ENCODE measurements at places on chromosomes 5 and 9. TPM values are rescaled to one million over a fixed set of nuclear protein-coding genes. Genes with fewer than 3 reads are reported as not detected.

DNA sequence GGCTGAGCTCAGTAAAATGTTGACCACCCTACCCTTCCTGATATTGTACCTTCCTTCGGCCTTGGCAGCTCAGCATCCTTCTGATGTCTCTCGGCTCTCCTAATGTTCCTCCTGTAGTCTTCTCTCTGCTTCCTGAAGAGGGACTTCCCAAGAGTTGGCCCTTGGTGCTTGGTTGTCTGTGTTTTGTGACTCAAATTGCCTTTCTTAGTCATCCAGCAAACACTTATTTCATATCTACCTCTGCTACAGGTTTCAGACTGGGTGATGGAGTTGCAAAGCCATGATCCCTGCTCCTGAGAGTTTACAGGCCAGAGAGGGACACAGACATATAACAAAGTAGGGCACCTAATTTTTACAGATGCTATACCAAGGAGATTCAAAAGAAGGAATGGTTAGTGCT lies 70.1 kb downstream of the SV2C start:
- no peak for DNase-seq

GRCh38 chr5:81066102-81066501 lies 105.9 kb downstream of the RASGRF2 start:
- DNase-seq, result no peak

- DNase-seq, result no peak
These were observed 114.9 kb upstream of the SLC25A48 start for GRCh38 chr5:135719428-135720063.

DNA sequence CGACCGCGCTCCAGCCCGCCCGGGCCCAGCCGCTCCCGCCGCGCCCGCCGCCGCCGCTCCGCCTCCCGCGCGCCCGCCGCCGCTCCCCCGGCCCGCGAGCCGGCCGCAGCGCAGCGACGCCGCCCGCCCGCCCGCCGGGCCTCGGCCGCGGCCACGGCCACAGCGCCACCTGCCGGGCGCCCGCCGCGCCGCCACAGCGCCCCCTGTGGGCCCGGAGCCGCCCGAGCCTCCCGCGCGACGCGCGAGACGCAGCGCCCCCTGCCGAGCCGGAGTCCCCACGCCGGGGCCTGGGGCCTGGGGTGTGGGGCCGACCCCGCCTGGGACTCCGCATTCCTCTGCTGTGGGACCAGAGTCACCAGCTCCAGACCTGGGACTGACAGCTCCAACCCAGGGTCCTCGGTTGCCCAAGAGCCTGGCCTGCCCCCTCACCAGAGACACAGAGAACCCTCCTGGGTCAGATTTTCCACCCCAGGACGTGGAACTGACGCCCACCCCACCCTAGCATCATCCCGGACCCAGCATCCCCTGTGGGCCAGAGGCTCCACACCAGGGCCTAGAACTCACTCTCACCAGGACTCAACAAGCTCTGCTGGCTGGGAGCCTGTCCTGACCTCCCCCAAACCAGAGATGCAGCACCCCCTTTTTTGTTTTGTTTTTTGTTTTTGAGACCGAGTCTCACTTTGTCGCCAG lies at the start of gene RAPGEF1:
Gene RAPGEF1, minus strand, starts transcription at position 118 of the 690 bp plus-strand sequence. CDS start 246 bp downstream, outside the sequence.
- no peak for DNase-seq

GRCh38 chr5:54644226-54644625 lies 126.7 kb downstream of the SNX18 start:
- no peak for DNase-seq

- no peak for DNase-seq
These were observed 65.6 kb downstream of the ANXA2R start for GRCh38 chr5:42974536-42974935.

DNA sequence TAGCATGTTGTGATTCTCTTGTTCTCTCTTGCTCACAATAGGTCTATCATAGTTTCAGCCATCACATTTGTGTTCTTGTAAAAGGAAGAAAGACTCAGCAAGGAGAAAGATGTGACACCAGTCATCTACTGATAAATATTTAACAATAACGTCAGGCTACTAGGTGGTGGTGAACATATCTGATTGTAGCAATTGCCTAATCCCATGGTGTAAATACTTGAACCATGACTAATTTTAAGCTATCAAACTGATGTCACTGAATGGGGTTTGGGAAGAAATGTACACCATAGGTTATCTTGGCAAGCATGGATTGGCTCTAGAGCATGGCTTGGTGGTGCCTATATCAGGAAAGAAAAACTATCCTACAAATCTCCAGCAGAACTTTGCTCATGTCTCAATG lies 16.6 kb downstream of the DMRTA1 start:
- no peak for DNase-seq

DNA sequence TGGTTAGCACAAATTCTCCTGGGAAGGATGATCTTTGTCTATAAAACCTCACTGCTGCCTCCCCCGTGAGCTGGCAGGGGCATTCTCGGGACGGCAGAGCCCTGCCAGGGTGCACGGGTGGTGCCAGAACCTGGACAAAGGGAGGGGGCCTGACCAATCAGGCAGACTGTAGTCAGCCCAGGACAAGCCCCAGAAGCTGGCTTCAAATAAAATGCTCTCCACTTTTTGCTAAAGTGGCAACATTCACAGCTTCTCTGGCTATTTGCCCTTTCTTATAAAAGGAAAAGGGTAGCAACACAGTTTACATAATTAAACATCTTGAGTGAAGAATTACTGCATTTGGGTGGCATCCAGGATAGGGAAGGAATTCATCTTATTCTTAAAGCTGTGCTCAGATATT lies 14.4 kb downstream of the IL9 start:
- no peak for DNase-seq

GRCh38 chr9:106892632-106893031 lies 29.7 kb downstream of the ZNF462 start:
- DNase-seq, result no peak

DNA sequence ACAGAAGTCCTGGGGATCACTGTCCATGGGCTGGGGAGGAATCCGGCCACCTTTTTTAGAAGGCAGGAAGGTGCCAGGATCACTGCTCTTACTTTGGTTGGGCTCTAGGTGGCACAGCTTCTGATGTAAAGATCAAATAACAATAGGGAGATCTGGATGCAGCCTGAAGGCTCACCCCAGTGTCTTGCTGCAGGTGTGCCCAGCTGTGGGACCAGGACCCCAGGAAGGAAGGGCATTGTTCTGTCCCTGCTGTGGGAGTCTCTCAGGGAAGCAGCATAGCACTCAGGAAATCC lies 69.6 kb downstream of the DAB2IP start:
- no peak for DNase-seq

GRCh38 chr5:73896097-73896496 lies 270.1 kb downstream of the ARHGEF28 start:
- DNase-seq, result no peak

DNA sequence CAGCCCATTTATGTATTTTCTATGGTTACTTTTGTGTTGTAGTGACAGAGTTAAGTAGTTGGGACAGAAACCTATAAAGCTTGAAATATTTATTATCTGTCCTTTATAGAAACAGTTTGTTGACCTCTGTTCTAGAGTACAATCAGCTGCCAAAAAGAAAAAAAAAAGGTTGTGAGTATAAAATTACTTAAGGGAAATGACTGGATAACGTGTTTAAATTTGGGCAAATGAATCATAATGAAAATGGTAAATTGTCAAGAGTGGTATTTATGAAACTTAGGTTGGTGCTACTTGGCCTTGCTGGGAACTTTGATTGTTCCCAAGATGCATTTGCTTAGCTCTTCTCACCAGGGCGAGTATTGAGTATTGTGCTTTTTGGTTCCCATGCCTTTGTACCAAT lies 70.2 kb upstream of the IL6ST start:
- DNase-seq, result no peak

DNA sequence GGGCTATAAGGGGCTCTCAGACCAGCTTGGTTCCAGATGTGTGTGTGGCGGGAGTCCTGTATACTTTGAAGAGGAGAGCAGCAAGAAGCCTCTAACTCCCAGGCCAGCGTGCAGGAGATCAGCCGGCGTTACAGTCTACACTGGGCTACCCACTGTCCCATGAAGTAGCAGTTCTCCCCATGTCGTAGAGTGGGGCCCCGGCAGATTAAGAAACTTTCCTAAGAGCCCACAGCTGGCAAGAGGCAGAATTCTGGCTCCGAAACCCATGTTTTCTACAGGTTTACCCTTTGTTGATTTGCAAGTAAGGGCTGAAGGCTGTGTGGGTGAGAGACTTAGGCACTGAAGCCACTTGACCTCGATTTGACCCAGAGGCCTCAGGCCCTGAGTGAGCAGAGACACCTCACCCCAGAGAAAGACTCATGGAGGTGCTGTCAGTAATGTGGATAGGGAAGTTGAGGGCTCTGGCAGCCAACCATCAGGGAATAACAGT lies 881 bp upstream of the B4GALT1 start:
- no peak for DNase-seq

GRCh38 chr9:126461608-126462007 lies 135.0 kb downstream of the MVB12B start:
- DNase-seq, result no peak

GRCh38 chr9:133507246-133507965 lies 17.4 kb downstream of the MYMK start:
- DNase-seq, result no peak

GRCh38 chr5:153347611-153348010 lies 142.9 kb upstream of the GRIA1 start:
- DNase-seq, result no peak

The C1QTNF3 gene
- 58.3 TPM for polyA plus RNA-seq

The OLFML2A gene
- 30.9 TPM for polyA plus RNA-seq

The ECSCR gene
- polyA plus RNA-seq, result 22.8 TPM

The CENPK gene
- polyA plus RNA-seq, result 40.1 TPM

The IFNA21 gene
- polyA plus RNA-seq, result not detected

The LPAR1 gene
- polyA plus RNA-seq, result 23.2 TPM

Measured in left renal pelvis (tissue), 4 donors.